ENCODE measurements at places on chromosomes 7 and 10. TPM values are rescaled to one million over a fixed set of nuclear protein-coding genes. Genes with fewer than 3 reads are reported as not detected.

HTRA1 gene
- total RNA-seq, result 14.9 TPM

DNA sequence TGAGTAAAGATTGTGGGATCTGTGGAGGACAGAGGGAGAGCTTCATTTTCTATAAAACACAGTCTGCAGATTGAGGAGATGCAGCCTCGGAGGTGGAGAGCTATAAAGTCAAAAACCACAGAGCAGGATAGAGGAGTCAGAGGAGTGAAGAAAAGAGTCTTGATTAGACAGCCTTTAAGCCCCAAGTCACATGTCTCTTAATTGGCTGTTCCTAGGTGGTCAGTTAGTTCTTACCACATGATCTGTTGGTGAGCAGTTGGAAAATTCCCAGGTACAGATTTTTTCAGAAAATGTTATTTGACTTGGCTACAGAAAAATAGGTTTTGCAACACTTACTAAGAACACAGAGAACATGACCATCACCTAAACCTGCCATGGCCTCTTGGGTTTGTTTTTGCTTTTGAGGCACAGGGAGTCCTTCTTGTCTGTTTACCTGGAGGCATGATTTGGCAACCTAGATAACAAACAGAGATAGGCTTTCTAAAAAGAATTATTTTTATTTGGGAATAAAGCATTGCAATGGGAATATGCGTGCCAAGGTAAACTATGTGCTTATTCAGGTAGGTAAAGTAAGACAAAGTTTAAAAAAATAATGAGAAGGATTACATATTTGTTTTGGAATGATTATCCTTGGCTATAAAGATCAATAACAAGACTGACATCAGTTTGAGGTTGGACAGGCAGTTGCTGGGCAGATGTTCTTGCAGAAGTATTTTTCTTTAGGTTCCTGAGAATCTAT lies 604 bp upstream of the CYP3A43 start:
- H3K4me1 ChIP-seq, result peaks cover 16% of the 10 kb centered on the region
- H3K27ac ChIP-seq, result no peak overlapping the region
- DNase-seq, result no peak
- no peaks in the 10 kb centered on the region for H3K36me3 ChIP-seq
- H3K4me3 ChIP-seq, result no peak overlapping the region
- H3K27me3 ChIP-seq, result peaks cover 6% of the 10 kb centered on the region

- DNase-seq, result no peak
- peaks cover 20% of the 10 kb centered on the region for H3K4me1 ChIP-seq
- no peaks in the 10 kb centered on the region for H3K27me3 ChIP-seq
These were observed 672 bp downstream of the GTPBP4 start for GRCh38 chr10:988667-989545.

- no peaks in the 10 kb centered on the region for H3K27me3 ChIP-seq
- no peak for DNase-seq
- no peaks in the 10 kb centered on the region for H3K4me1 ChIP-seq
- no peak overlapping the region for H3K4me3 ChIP-seq
- no peaks in the 10 kb centered on the region for H3K36me3 ChIP-seq
These were observed 21.7 kb downstream of the ZNF316 start for GRCh38 chr7:6658618-6659345.

DNA sequence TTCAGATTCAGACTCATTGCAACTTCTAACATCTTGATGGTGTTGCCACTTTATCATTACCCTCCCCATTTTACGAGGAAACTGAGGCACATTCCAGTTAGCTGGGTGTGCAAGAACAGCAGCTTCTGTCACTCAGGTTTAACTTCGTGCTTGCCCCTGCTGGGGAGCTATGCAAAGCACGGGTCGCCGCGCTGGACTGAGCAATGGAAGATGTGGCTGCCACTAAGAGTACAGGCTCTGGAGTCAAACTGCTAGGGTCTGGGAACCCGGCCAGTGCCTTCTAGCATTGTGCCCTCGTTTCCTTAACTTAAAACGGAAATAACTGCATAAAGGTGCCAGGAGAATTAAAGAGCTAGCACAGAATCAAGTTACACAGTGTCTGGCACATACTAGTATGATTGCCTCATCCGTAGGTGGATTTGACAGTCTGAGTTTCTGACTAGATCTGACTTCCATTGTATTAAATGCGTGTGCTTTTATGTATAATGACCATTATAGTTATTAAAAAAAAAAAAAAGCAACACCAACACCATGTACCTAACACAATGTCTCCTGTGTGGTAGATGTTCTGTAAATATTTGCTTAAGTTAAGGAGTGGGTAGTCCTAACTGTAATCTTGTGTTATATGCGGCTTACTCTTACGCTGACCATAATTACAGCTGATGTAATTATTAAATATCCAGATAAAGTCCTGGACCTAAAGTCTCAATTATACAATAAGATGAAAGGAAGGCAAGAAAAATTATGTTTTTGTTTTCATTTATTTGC lies 842 bp downstream of the ZNF22 start:
- H3K27me3 ChIP-seq, result no peaks in the 10 kb centered on the region
- peaks cover 29% of the 10 kb centered on the region for H3K36me3 ChIP-seq
- peaks cover 34% of the 10 kb centered on the region for H3K4me1 ChIP-seq
- H3K4me3 ChIP-seq, result peak overlapping the region; percentile 65

DNA sequence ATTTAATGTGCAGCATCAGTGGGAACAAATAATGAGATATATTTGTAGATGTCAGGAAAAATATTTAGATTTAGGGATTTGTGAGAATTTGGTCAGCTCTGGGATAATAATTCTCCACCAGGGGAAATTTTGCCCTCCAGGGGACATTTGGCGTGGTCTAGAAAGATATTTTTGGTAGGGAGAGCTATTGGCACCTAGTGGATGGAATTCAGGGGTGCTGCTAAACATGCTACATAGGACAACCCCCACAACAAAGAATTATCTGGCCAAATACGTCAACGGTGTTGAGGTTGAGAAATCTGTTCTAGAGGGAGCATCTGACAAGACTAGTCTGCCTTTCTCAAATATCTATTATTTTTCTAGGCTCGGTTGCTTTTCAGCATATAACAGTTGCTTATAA lies 2.1 kb downstream of the ADK start:
- H3K4me3 ChIP-seq, result peak overlapping the region; percentile 93
- DNase-seq, result no peak
- H3K27ac ChIP-seq, result 0 out of 2 replicates have a peak overlapping the region, but pooled peaks have one; percentile 70

DNA sequence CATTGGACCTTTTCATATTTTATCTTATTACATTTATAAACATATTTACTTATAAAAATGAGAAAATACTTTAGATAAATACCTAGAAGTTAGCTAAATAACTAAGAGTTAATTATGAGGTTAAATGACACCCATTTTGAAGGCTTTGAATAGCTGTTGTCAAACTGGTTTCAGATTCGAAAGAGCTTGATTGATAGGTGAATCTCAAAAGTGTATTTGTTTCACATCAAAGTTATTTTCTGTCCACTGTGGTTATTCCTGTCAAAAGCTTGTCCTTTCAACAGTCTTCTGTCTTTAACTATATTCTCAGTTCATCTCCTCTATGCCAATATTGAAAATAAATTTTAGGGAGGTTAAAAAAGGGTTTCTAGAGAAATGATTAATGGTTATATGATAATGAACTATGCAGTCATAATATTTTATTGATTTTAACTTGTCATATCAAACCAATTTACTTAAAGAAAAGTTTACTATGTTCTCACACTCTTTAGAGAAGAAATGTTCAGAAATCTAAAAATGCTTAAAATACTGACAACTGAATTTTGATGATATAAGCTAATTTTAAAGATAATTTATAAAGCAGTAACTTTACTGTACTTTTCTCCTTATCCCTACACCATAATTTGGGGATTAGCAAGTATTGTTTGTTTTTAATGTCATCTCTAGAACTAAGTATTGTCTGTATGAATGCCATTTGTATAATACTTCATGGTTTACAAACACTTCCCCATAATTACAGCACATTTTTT lies 72.0 kb upstream of the FOXP2 start:
- DNase-seq, result no peak
- H3K4me1 ChIP-seq, result no peaks in the 10 kb centered on the region
- no peak overlapping the region for H3K4me3 ChIP-seq
- H3K27me3 ChIP-seq, result no peaks in the 10 kb centered on the region
